ENCODE measurements at places on chromosomes 12 and 14. TPM values are rescaled to one million over a fixed set of nuclear protein-coding genes. Genes with fewer than 3 reads are reported as not detected.

GRCh38 chr14:61109288-61109687, 128.2 kb downstream of the SLC38A6 start:
- no peak for DNase-seq

DNA sequence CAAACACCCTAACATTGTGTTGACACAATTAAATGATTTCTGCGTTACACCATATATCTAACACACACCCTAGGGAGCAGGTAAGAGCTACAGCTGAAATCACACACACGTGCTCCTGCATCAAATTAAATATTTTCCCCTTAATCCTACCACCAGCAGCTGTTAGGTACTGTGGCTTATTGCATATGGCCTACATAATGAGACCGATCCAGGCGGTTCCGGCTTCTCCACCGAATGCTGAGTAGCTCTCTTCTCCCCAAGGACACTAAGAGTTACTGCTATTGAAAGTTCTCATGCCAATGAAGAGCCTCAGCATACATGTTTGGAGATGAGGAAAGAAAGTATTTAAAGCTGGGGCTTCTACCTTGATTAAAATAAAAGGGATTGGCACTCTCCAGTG, 472.2 kb upstream of the STXBP6 start:
- no peak for DNase-seq

DNA sequence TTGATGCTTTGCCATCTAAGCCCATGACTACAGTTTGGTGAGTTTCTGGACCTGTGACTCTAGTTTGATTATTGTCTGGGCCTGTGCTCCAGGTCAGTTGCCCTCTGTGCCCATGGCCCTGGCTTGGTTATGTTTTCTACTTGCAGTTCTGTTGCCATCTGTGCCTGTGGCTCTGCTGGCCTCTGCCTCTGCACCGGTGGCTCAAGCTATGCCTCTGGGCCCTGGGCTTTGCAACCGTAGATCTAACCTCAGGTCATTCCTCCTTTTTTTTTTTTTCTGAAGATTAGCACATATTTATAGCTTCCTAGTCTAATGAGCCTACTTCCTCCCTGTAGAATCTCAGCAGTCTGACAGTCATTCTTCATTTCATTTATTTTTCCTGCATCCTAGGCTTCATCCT, 161.2 kb downstream of the CCDC91 start:
- no peak for DNase-seq

DNA sequence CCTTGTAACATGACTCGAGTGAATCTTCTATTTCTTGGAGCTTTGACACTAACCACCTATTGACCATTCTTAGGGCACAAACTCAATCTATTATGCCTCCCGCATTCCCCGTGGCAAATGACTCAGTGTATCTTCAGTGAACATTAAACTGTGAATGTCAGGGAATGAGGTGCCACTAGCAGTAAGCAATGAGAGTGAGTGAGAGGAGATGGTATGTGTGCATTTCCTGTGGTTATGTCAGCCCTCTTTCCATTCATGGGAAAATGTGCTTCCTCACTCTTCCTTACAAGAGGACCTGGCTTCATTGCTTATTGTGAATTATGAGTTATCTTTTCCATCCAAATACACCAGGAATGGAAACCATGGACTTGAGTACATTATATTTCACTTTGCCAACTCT, 229.2 kb downstream of the EMP1 start:
- DNase-seq, result no peak

- DNase-seq, result no peak
Observed at GRCh38 chr14:21725250-21725649, 51.6 kb upstream of the OR4E1 start.

DNA sequence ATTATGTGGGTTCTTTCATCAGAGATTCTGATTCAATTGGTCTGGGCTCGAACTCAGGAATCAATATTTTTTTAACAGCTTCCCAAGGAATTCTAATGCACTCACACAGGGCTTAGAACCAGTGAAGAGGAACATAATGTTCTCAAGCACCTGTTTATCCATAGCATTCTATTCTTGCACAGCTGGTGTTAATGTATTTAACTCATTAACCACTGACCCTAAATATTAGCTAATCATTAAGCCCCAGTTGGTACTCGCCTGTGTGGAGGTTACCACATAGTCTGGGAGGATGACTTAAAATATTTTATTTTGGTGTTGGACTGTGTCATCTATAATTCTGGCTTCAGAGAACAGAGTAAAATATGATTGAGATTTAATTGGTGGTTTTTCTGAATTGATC, 45.3 kb downstream of the LRP6 start:
- DNase-seq, result no peak

- no peak for DNase-seq
Observed at GRCh38 chr12:113961921-113962710, 4.0 kb downstream of the RBM19 start.

DNA sequence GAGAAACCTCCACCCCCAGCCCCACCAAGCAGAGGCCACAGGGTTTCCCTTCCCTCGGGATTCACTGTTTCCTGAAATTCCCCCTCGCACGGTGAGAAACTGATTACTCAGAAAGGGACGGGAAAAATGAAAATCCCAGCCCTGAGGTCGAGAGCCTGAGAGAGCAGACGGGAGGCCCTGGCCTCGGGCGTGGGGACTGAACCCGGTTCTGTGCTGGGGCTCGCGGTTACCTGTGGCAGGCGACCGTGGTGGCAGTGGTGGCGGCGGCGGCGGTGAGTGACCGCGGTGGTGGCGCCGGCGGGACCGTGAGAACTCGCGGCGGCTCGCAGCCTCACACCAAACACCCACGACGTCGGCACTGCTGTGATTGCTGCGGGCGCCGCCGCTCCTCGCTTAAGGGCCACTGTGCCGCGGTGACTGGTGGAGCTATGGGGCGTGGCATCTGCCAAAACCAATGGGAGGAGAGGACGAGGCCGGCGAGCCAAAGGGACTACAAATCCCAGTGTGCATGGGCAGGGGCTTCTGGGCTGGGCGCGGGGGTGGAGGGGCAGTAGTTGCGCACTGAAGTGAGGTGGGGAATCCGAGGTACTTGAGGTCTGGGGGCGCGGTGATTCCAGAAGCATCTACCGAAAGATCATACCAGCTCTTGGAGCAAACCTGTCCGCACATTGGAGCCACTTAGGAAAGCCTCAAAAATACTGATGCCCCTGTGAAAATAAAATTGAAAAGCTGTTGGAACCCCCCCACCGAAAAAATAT, at the start of gene LGMN:
TSS of gene LGMN (minus strand) at position 369 of the 758 bp plus-strand sequence. CDS start 15,841 bp downstream, outside the sequence.
- DNase-seq, result peak; percentile 83

GRCh38 chr12:15778126-15778525, 11.1 kb downstream of the EPS8 start:
- DNase-seq, result no peak

DNA sequence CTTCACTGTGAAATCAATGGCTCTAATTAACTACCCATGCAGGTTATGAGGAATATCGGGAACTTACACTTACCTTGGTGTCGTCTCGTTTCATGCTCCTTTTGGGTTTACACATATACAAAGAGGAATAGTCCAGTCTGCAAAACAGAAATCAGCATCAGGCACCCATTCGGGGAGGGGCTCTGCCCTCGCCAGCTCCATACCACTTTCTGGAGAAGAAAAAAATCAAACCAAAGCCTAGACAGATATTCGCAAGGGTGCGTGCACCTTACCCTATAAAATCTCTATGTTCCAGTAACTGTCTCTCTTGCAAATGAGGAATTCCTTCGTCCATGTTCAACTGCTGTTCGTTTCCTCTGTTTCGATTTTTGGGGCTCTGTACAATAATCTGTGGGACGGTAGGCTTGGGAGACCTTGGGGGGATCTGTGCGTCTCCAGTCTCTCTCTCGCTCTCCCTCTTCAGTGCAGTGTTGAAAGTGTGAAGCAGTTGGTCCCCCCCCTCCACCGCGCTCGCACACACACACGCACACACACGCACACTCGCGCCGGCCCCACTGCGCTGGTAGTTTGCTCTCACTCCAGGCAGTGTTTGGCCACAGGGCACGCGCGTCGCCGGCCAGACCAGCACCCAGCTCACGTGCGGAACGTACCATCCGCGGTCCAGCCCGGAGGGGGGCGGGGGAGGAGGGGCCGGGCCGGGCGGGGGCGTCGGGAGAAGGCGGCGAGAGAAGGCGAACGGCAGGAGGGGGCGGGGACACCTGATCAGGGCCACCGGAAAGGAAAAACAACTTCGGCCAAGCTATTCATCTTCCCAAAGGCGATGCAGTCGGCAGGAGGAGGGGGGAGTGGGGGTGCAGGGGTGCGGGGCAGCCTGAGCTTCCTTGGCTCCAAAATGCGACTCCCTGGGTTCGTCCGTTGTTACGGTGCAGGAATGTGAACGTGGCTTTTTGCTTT, at the start of gene BHLHE41:
TSS of gene BHLHE41 (minus strand) at position 592 of the 954 bp plus-strand sequence. CDS start at position 334, 258 bp downstream.
- DNase-seq, result no peak

DNA sequence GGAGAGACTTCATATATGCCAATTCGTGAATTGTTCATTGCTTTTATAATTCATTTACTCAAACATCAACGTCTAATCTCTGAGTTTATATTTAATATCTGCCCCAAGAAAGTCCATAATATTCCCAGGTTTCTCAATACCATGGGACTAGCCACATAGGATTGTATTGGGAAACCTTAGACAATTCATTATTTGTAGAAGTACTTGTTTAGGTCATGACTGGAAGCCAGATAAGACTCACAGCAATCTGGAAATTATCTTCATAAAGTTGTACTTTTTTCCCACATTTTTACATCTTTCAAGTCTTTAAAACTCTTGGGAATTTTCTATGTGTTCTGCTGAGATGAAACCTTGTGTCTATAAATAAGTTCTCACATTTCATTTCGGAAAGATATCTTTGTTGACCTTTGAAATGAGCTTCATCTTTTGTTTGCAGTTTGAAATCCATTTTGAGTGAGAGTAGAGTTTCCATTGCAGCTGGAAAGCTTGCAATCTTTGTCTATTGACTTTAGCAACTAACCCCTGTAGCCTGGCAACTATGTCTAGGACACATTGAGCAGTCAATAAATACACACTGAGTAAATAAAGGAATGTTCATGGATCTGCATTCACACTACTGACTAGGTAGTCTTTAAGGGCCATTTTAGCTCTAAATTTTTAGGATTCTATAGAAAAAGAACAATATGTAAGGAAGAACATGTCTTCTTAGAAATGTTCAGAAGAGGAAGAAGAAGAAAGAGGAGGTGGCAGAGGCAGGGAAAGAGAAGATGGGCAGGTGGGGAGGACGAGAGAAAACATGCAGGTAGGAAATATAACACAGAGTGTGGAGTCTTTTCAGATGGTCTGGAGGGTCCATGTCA, 154.4 kb downstream of the LRIG3 start:
- DNase-seq, result no peak

DNA sequence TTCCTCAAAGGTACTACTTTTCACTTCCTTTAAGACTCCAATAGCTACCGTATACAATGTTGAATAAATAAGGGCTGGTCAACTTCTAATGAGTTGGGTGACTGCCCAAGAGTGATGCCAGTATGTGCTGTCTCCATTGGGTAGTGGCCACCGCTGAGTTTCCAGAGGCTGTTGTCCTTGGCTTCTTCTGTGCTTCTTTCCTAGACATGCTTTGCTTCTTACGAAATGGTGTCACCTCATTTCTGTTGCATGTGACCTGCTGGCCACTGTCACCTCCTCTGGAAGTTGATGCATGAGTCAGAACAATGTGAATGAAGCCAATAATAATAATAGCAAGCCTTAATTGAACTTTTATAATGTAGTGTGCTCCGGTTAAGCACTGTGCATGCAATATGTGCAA, 7.5 kb upstream of the NID2 start:
- DNase-seq, result no peak

DNA sequence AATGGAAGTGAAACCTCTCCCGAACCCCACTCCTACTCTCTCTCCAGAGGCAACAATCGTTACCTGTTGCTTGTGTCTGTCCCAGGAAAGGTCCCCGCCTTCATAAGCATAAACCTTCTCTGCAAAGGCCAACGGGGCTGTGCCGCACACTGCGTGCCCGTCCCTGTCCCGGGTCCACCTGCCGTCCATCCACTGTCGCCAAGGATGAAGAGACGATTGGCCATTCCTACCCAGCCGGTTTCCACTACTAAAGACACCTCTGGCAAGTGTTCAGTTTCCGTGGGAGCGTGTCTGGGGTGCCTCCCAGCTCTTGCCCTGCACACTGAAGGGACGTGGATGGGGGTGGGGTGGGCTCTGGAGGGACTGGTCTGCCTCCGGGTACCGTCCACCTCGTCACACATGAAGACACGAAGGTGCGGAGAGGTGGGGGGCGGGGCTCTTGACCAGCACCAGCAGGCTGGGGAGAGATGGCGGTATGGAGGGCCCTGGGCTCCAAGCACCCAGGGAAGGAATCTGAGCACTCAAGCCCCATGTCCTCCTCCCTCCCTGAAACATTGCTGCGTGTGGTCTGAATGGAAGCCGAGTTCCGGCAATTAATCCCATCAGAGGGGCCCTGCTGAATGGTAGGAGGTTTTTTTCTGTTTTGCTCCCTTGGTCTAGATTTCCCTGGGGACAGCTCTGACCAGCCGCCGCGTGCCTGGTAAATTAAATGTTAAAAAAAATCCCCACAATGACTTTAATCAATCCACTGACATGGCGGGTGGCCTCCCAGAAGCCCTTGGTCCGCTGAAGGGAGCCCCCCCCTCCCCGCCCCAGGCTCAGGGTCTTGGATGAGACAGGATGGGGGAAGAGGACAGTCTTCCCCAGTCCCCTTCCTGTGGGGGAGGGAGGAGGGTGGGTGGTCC, 4.1 kb upstream of the KIF26A start:
- no peak for DNase-seq

DNA sequence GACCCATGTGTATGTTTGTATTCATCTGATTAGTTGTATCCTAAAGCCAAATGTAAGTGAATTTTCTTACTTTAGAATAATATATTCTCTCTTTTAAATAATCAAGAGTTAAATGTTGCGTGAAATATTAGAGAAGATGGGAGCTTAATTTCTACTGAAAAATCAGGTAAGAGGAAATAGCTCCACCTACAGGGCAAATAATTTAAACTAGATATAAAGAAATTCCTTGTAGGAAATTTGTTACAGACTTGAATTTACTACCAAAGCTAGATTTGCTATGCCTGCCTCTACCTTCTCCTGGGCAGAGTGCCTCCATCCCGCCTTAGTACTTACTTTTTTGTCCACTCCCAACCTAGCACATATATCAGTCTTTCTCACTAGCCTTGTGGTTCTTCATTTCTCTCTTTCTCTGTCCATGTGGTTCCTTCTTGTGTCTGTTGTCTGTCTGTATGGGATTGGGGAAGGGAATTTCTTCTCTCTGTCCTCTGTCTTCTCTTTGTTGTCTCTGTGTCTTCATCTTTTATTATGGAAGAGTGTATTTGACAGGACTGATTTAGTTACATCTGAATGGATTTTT, 44.7 kb downstream of the PALS1 start:
- DNase-seq, result no peak

GRCh38 chr12:99223579-99223978, 424.0 kb upstream of the GARIN6 start:
- no peak for DNase-seq

Gene KLRG1
- 17.0 TPM for total RNA-seq

Gene MYH6
- not detected for total RNA-seq

Gene TMEM229B
- total RNA-seq, result 0.93 TPM

Gene OR4E2
- not detected for total RNA-seq

Gene PKP2
- 24.8 TPM for total RNA-seq

Gene GLS2
- 1.7 TPM for total RNA-seq

Gene CFAP251
- 4.6 TPM for total RNA-seq

Measured in omental fat pad (tissue), 4 donors.